Lung (tissue), 17 donors: ENCODE measurements at places on chromosomes 6 and 20. TPM values are rescaled to one million over a fixed set of nuclear protein-coding genes. Genes with fewer than 3 reads are reported as not detected.

Gene ZNF334
- 1.4 TPM for polyA plus RNA-seq

Gene NKAIN4
- not detected for polyA plus RNA-seq

Gene TMEM200A
- polyA plus RNA-seq, result 6.4 TPM

Gene STXBP5
- polyA plus RNA-seq, result 9.2 TPM

Gene PPIL6
- 8.5 TPM for polyA plus RNA-seq

Gene ULBP2
- 6.2 TPM for polyA plus RNA-seq

Gene SUMO4
- 0.11 TPM for polyA plus RNA-seq

Gene CRIP3
- 0.39 TPM for polyA plus RNA-seq

Gene LTB
- 31.9 TPM for polyA plus RNA-seq

Gene HLA-G
- 3.7 TPM for polyA plus RNA-seq

Gene DNAH8
- 0.01 TPM for polyA plus RNA-seq

Gene MAS1L
- not detected for polyA plus RNA-seq

Gene DEFB132
- not detected for polyA plus RNA-seq

Gene LTV1
- 30.2 TPM for polyA plus RNA-seq

Gene CBLN4
- 0.05 TPM for polyA plus RNA-seq

Gene RRAGD
- polyA plus RNA-seq, result 16.4 TPM

Gene GLP1R
- polyA plus RNA-seq, result 0.06 TPM

Gene EXOC2
- 6.3 TPM for polyA plus RNA-seq

Gene SNAI1
- 7.3 TPM for polyA plus RNA-seq

Gene CGA
- polyA plus RNA-seq, result not detected

Gene HLA-DRA
- 760 TPM for polyA plus RNA-seq

Gene BCAS1
- polyA plus RNA-seq, result 1.2 TPM

Gene MRPS26
- polyA plus RNA-seq, result 67.5 TPM

Gene SYCP2
- polyA plus RNA-seq, result 3.1 TPM

Gene FGD2
- polyA plus RNA-seq, result 20.4 TPM

Gene PTCHD4
- polyA plus RNA-seq, result 0.03 TPM

Gene TRIM38
- 7.2 TPM for polyA plus RNA-seq

Gene TNFRSF21
- 27.2 TPM for polyA plus RNA-seq

Gene TRERF1
- polyA plus RNA-seq, result 1.8 TPM

Gene SLPI
- polyA plus RNA-seq, result 2,300 TPM

Gene PCMT1
- 91.2 TPM for polyA plus RNA-seq

Gene ARHGAP40
- 0.57 TPM for polyA plus RNA-seq

Gene FAM209B
- polyA plus RNA-seq, result 1.3 TPM

Gene SNAP25
- polyA plus RNA-seq, result 0.14 TPM

Gene PMEPA1
- 37.1 TPM for polyA plus RNA-seq

Gene TRIM40
- polyA plus RNA-seq, result not detected

Gene TRIM15
- 0.06 TPM for polyA plus RNA-seq

Gene TREML1
- polyA plus RNA-seq, result 1.2 TPM

Gene CCN6
- not detected for polyA plus RNA-seq

Gene ELOVL2
- polyA plus RNA-seq, result 0.16 TPM

Gene CLDN20
- polyA plus RNA-seq, result not detected

Gene RPN2
- polyA plus RNA-seq, result 88.9 TPM

Gene HLA-DQB1
- polyA plus RNA-seq, result 169 TPM

Gene BEND6
- 0.23 TPM for polyA plus RNA-seq

Gene ZNF831
- 0.26 TPM for polyA plus RNA-seq

Gene HTR1E
- not detected for polyA plus RNA-seq

Gene SLC22A7
- not detected for polyA plus RNA-seq

Gene KCNK16
- not detected for polyA plus RNA-seq

Gene PKIB
- polyA plus RNA-seq, result 3.0 TPM

Gene TBX18
- 0.18 TPM for polyA plus RNA-seq
